Activated CD8-positive, alpha-beta memory T cell treated with anti-CD3 and anti-CD28 coated beads, Interleukin-2, amount 10 ng/mL, durations not matched to agents 7 days and 5 days (primary cell): ENCODE measurements at places on chromosomes 7 and 10.

DNA sequence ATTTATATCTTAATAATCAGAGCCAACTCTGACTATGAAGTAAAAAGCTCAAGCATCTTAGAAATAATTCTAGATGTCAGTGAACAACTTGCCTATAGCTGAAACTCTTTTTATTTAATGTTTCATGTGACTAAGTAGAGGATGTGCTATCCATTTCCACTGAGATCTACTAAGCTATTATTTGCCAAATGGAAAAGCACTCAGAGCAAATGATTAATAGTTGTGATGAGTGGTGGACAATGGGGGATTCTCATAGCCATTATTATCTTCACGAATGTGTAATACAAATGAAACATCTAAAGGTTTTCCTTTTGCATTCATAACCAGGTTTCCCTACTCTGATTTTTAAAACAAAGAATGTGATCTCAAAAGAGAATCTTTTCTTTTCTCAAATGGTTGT lies 126.6 kb upstream of the GNAI1 start:
- no peak overlapping the region for H3K4me3 ChIP-seq
- no peak for DNase-seq
- H3K27ac ChIP-seq = no peak overlapping the region
- H3K4me1 ChIP-seq = no peaks in the 10 kb centered on the region
- no peaks in the 10 kb centered on the region for H3K36me3 ChIP-seq

GRCh38 chr10:1227510-1228402 lies 171.6 kb downstream of the WDR37 start:
- no peak for DNase-seq
- no peaks in the 10 kb centered on the region for H3K4me1 ChIP-seq
- H3K27ac ChIP-seq = no peak overlapping the region
- no peaks in the 10 kb centered on the region for H3K36me3 ChIP-seq

GRCh38 chr10:26468700-26469099 lies 30.6 kb downstream of the APBB1IP start:
- H3K4me3 ChIP-seq = peak overlapping the region; percentile 65
- H3K36me3 ChIP-seq = peaks cover 48% of the 10 kb centered on the region
- H3K27me3 ChIP-seq = no peaks in the 10 kb centered on the region
- peaks cover 86% of the 10 kb centered on the region for H3K4me1 ChIP-seq

DNA sequence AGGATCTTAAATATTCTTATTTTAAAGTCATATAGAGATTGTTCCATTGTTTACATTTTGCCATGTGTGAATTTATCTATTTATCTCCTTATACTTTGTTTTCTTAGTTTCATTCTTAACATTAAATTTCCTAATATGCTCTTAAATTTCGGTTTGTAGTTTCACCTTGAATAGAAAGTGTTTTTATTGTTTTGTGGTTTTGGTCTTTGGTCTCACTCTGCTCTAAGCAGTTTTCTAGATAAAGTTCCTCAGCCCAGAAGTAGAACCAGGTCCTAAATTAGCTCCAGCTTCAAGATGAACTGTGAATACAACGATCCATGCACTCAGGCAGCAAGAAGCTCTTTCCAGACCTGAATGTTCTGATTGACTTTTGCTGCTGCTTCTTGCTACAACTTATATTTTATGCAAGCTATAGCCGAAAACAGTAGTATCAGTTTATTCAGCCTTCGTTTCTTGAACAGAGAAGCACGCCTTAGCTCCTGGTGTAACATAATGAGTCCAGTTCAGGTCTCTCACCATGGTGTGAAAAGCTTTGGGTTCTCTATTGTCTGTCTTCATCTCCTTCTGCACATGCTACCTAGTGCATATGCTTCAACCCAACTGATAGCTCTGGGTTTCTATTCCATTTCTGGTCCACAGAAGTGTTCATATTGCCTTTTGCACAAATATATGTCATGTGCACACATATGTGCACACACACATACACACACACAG lies 95.3 kb downstream of the SEM1 start:
- no peak overlapping the region for H3K27ac ChIP-seq
- no peaks in the 10 kb centered on the region for H3K36me3 ChIP-seq
- peaks cover 5% of the 10 kb centered on the region for H3K4me1 ChIP-seq
- no peak for DNase-seq
- no peak overlapping the region for H3K4me3 ChIP-seq

DNA sequence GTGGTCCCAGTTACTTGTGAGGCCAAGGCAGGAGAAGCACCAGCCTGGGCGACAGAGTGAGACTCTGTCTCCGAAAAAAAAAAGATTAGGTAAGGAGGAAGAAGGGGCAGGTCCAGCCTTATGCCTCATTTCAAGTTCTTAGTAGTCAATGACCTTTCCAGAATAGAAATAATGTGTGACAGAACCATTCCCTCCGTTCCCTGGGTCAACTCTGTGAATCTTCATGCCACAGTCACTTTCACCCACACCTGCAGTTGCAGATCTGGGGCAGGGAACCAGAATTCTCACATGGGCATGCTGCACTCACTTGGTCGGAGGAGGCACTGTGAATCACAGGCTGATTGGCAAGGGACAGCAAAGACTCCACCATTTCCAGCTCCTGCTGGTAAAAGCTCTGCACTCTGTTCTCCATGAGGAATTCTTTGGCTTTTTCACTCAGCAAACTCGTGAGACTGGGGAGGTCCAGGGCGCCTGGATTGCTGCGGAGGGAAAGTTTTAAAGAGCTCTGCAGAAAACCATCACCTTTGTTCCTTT lies 20.7 kb downstream of the STN1 start:
- no peak overlapping the region for H3K4me3 ChIP-seq
- H3K27me3 ChIP-seq = no peaks in the 10 kb centered on the region
- H3K27ac ChIP-seq = no peak overlapping the region

DNA sequence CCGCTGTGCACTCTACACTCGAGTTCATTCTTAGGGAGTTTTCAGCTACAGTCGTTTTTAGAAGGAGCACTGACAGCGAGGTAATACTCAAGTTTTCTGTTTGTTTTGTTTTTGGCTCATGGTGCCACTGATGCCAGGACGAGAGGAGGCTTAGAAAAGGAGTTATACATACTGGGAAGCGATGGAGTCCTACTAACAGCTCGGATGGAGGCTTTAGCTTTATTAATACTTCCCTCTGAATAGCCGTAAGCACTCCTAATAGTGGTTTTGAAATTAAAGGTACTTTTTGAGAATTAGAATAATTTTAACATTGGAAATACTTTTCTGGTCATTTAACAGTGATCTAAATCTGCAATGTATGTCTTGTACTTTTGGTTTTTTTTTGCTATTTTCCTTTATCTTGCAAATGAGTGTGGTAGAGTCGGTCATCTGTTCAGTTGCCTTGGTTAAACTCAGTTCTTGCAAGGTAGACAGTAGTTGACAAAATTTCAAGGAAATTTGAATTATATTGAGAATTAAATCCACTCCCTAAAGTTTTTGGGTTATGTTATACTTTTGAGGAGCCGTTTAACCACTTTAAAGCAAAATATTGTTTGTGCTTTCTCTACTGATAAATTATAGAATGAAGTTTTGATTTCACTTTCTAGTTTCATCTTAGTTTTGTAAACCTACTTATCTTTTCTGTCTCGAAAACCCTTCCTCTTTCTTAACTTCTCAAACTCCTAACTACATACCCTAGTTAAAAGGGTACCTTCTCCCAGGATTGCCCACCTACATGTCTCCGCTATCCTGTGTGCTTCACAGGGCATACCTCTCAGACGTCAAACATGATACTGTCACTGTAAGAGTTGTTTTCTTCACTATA lies 1.5 kb downstream of the HBP1 start:
- H3K27me3 ChIP-seq = peaks cover 3% of the 10 kb centered on the region
- H3K4me1 ChIP-seq = peaks cover 44% of the 10 kb centered on the region

DNA sequence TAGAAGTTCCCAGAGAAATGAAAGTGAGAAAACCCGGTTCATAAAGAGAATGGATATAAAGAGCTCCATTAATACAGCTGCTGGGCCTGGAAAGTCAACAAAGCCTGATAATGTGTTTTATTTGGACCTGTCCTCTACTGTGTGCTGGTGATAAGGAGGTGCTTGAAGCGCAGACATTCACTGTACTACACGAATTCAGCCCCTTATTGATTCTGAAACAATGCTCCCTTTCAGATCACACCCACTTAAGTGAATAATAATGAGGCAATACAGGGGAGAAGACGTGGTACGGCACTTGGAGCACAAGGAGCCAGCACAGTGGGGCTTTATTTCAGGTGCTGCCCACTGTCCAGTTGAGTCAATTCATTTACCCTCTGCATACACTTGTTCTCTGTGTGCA lies 260.8 kb downstream of the FGFR2 start:
- H3K36me3 ChIP-seq = no peaks in the 10 kb centered on the region
- no peak overlapping the region for H3K4me3 ChIP-seq
- H3K27me3 ChIP-seq = no peaks in the 10 kb centered on the region
- no peak overlapping the region for H3K27ac ChIP-seq
- no peaks in the 10 kb centered on the region for H3K4me1 ChIP-seq

DNA sequence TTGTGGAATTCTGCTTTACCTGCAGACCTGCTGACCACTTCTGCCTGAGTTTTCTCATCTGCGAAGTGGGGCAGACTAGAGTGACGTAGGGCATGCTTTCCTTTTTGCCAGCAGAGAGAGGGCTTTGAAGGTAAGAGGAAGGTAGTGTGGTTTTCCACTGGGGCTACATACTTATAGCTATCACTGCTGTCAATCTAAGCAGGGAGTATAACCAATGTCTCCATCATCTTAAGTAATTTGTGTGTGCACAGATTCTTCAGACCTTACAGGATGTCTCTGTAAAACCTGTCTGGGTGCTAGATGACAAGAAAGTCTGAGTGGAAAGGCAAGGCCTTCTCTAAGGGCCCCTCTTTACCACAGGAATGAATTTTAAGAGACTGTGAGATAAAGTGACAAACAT lies 106.8 kb downstream of the RBM20 start:
- no peak overlapping the region for H3K27ac ChIP-seq
- no peak overlapping the region for H3K4me3 ChIP-seq
- no peak for DNase-seq
- peaks cover 16% of the 10 kb centered on the region for H3K36me3 ChIP-seq

GRCh38 chr7:120254845-120255244 lies 18.1 kb upstream of the KCND2 start:
- H3K27ac ChIP-seq = no peak overlapping the region
- no peaks in the 10 kb centered on the region for H3K4me1 ChIP-seq

DNA sequence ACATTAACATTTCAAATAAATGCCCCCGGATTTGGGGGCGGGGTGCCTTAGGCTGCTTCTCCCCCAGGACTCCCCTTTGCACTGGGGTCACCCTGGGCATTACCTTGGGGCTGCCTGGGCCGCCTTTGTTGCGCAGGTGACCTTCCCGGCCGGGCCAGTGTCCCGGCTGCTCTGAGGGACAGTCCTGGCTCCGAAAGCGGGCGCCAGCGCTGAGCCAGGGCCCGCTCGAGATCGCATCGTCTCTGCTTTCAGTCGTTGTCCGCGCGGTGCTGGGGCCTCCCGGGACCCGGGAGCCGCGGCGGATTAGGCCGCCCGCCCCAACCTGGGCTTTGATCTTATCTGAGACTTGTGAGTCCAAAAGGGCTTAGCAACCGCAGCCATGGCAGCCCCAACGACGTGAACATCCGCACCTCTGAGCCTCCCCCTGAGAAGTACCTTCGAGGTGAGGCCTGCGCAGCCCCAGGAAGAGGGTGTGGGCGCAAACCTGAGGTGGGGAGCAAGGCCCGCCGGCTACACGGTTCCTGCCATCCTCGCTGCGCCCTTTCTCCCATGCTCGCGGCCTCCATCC lies 14.8 kb upstream of the WAPL start:
- H3K27me3 ChIP-seq = no peaks in the 10 kb centered on the region
- no peaks in the 10 kb centered on the region for H3K36me3 ChIP-seq
- peaks cover 13% of the 10 kb centered on the region for H3K4me1 ChIP-seq
- DNase-seq = peak; percentile 68
- H3K4me3 ChIP-seq = peak overlapping the region; percentile 52
- H3K27ac ChIP-seq = peak overlapping the region; percentile 22

- no peak overlapping the region for H3K4me3 ChIP-seq
- H3K4me1 ChIP-seq = no peaks in the 10 kb centered on the region
- peaks cover 59% of the 10 kb centered on the region for H3K27me3 ChIP-seq
- H3K27ac ChIP-seq = no peak overlapping the region
- H3K36me3 ChIP-seq = no peaks in the 10 kb centered on the region
Observed at GRCh38 chr10:68196701-68197100, 35.2 kb downstream of the ATOH7 start.

GRCh38 chr7:95796617-95797016 lies 24.3 kb downstream of the DYNC1I1 start:
- no peak overlapping the region for H3K4me3 ChIP-seq
- peaks cover 3% of the 10 kb centered on the region for H3K27me3 ChIP-seq
- H3K27ac ChIP-seq = no peak overlapping the region
- no peak for DNase-seq

DNA sequence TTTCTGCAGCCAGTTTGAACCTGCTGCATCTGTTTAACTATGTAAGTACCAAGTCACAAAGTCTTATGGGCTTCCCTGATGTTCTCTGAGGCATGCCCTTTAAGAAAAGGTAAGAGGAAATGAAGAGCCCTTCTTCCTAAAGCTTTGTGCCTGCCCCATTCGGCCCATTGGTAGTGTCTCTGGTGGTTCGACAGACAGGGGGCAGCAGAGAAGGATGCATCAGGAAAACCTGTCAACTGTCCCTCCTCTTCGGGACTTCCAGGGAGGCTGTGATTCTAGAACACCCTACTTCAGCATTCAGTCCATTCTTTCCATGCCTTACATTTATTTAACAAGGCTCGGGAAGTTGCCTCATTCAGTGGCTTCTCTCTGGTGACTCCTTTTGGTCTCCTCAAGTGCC lies 1.9 kb upstream of the SFRP4 start:
- peaks cover 21% of the 10 kb centered on the region for H3K4me1 ChIP-seq
- no peaks in the 10 kb centered on the region for H3K36me3 ChIP-seq
- H3K27me3 ChIP-seq = peaks cover 78% of the 10 kb centered on the region
- H3K4me3 ChIP-seq = no peak overlapping the region

- H3K27ac ChIP-seq = no peak overlapping the region
- peak overlapping the region; percentile 6 for H3K4me3 ChIP-seq
- peaks cover 42% of the 10 kb centered on the region for H3K27me3 ChIP-seq
- H3K4me1 ChIP-seq = peaks cover 4% of the 10 kb centered on the region
- no peak for DNase-seq
Observed at GRCh38 chr7:117871778-117872538, 1.3 kb downstream of the CTTNBP2 start.

GRCh38 chr7:143337216-143337615 lies 21.3 kb downstream of the CLCN1 start:
- H3K4me3 ChIP-seq = no peak overlapping the region
- H3K4me1 ChIP-seq = no peaks in the 10 kb centered on the region
- DNase-seq = no peak
- no peaks in the 10 kb centered on the region for H3K36me3 ChIP-seq
- H3K27ac ChIP-seq = no peak overlapping the region

DNA sequence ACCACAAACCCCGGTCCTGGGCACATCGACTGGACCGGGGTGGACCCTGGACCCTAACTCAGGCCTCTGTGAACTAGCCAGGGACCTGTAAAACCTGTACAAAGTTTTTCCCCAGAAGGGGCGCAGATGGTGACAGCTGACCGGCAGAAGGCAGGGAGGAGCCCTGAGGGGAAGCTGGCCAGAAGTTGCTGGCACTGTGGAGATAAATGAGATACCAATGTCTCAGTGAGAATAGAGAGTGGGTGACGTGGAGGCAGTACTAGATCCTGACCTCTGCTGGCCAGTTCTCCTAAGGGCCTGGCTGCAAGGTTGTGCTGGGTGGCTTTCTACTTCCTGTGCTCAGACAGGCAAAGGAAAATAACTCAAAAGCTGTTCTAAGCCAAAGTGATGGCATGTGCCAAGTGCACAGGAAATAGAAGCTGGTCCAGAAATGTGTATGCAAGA lies 10.6 kb upstream of the TSPAN14 start:
- peak; percentile 64 for DNase-seq
- no peak overlapping the region for H3K4me3 ChIP-seq
- H3K27ac ChIP-seq = peak overlapping the region; percentile 72
- no peaks in the 10 kb centered on the region for H3K36me3 ChIP-seq
- peaks cover 12% of the 10 kb centered on the region for H3K27me3 ChIP-seq

GRCh38 chr7:138625084-138625848 lies 75.9 kb downstream of the SVOPL start:
- peak overlapping the region; percentile 68 for H3K27ac ChIP-seq
- H3K27me3 ChIP-seq = peaks cover 7% of the 10 kb centered on the region
- H3K36me3 ChIP-seq = peaks cover 1% of the 10 kb centered on the region
- no peak overlapping the region for H3K4me3 ChIP-seq
